Ascending aorta (tissue), 2 donors: ENCODE measurements at places on chromosomes 1 and 21.

- H3K4me1 ChIP-seq = no peaks in the 10 kb centered on the region
- no peaks in the 10 kb centered on the region for H3K36me3 ChIP-seq
These were observed 55.8 kb downstream of the SSBP3 start for GRCh38 chr1:54350360-54350759.

DNA sequence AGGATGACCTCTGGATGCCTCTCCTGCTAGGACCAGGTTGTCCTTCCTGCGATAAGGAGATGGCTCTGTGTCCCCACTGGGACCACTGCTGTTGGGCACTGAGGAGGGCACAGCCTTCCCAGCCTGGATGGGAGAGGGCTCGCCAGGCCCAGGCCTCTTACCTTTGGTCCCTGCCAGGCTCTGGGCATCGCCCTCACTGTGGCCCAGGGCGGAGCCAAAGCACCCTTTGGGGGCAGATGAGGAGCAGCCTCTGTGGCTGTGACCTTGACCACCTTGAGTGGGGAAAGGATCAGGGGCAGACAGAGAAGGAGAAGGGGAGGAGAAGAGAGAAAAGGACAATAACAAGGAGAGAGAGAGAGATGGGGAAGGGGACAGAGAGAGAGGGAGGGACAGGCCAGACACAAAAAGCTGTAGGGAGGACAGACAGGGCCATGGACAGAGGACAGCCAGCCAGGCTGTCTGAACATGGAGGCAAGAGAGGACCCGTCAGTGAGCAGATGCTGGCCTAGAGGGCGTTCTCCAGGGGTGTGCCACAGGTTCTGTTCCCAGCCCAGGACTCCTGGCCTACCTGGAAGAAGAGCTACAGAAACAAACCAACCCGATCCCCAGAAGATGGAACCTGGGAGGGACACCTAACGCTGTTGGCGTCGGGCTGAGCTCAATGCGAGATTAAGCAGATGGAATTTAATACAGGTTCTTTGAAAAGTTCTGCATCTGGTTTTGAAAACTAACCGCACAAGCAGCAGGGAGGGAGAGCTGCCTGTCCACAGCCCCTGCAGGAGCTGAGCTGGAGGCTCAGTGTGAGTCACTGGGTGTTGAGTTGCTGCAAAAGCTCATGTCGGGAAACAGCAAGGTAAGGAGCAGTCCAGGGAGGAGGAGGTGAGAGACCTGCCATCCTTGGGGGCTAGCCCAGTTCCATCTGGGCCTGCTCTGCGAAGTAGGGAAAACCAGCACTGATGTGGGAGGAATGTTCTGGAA, 262.1 kb downstream of the PTPRU start:
- peak; percentile 28 for DNase-seq
- no peak overlapping the region for H3K27ac ChIP-seq
- no peaks in the 10 kb centered on the region for H3K4me1 ChIP-seq

DNA sequence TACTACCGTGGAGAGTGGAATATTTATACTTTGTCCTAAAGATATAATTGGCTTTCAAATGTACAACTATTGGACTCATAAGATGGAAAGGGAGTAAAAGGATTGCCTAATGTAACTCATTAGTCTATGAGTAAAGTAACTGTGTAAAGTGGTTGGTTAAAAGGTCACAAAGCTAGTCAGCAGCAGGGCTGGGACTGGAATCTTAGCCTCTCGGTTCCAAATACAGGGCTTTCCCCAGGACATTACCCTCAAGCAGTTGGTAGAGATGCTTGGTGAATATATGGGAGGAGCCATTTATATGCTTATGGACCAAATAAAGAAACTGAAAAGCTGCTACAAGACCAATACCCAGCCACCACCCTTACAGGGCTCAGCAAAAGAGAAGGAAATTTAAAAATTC, 283.7 kb downstream of the HLX start:
- DNase-seq = no peak
- no peak overlapping the region for H3K27ac ChIP-seq
- H3K4me3 ChIP-seq = no peak overlapping the region
- no peaks in the 10 kb centered on the region for H3K4me1 ChIP-seq

DNA sequence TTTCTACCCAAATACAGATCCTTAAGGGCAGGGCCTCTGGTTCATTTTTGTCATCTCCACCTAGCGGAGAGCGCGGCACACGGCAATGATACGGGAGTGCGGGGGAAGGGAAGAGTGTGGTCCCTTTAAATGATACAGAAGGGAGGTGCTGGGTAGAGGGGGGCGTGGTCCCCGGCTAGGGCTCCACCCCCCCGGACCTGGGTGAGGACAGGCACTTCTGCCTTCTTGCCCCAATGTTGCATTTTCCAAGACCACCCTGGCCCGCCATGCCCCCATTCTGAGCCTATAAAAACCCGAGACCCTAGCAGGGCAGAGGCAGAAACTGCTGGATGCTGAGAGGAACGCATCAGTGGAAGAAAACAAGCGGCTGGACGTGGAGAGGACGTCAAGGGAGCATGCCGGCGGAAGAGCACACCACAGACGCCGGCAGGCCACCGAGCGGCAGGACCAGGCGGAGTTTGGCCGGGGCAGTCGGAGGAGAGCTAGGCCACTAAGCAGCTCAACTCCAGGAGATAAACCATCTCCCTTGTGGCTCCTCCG, 30.0 kb downstream of the LRRC3 start:
- H3K36me3 ChIP-seq = no peaks in the 10 kb centered on the region
- H3K27me3 ChIP-seq = no peaks in the 10 kb centered on the region
- peak overlapping the region; percentile 58 for H3K4me3 ChIP-seq

DNA sequence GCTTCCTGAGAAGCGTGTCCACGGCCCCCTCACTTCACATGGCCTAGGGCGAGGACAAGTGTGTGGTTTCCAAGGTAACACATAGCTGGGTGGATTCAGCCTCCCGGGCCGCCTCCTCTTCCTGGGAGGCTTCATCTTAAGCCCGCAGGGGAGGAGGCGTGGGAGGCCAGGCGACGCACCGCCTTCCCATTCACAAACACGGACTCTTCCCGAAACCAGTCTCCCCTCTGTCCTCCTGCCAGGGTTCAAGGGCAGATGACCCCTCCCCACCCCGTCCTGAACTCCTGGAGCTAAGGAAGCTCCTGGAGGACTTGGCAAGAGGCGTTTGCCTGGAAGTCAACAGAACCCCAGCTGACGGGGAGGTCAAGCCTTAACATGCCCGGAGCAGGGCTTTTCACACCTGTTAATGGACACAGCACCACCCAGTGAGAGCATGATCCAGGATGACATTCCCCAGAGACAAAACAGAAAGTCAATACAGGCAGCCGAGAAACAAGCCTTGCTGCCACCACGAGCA, 56.7 kb downstream of the KCNN3 start:
- H3K36me3 ChIP-seq = no peaks in the 10 kb centered on the region
- no peak overlapping the region for H3K4me3 ChIP-seq
- no peak overlapping the region for H3K27ac ChIP-seq
- no peaks in the 10 kb centered on the region for H3K27me3 ChIP-seq
- H3K4me1 ChIP-seq = no peaks in the 10 kb centered on the region

DNA sequence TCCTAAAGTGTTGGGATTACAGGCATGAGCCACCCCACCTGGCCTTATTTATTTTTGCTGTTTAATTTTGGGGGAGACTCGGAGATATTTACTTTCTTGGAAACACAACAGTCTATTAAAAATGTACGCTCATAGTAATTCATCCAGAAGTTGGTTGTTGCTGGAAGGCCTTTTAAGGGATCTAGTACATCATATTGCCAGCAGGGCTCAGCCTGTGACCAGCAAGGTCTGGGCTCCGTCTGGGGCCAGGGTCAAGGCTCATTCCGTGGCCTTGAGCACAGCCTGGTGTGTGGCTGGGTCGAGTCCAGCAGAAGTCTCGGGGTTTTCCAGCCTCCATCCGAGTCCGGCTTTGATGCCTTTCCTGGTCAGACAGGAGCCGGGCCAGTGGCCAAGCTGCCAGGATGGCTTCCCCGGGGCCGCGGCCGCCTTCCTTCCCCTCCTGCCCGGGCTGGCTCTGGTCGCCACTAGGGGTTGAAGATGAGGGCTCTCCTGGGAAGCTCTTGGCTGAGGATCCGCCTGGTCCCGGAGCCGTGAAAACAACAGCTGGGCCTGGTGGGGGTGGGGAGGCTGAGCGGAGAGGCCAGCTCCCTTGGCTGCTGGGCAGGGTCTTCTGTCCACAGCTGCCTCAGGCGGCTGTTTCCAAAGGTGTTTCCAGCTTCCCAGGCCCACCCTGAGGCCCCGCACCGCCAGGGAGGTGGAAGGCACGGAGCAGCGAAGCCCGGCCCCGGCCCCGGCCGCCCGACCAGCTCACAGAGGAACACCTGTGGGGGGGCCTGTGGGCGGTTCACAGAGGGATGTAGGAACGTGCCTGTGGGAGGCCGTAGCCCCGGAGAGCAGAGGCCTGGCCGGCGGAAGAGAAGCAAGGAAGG, 5.1 kb upstream of the VWA1 start:
- H3K27ac ChIP-seq = peak overlapping the region; percentile 81
- DNase-seq = peak; percentile 75
- H3K4me3 ChIP-seq = no peak overlapping the region

- no peak for DNase-seq
- H3K27ac ChIP-seq = no peak overlapping the region
- H3K4me3 ChIP-seq = no peak overlapping the region
- H3K27me3 ChIP-seq = no peaks in the 10 kb centered on the region
- H3K4me1 ChIP-seq = peaks cover 31% of the 10 kb centered on the region
- H3K36me3 ChIP-seq = no peaks in the 10 kb centered on the region
These were observed 19.8 kb downstream of the SPEN start for GRCh38 chr1:15867288-15867687.

DNA sequence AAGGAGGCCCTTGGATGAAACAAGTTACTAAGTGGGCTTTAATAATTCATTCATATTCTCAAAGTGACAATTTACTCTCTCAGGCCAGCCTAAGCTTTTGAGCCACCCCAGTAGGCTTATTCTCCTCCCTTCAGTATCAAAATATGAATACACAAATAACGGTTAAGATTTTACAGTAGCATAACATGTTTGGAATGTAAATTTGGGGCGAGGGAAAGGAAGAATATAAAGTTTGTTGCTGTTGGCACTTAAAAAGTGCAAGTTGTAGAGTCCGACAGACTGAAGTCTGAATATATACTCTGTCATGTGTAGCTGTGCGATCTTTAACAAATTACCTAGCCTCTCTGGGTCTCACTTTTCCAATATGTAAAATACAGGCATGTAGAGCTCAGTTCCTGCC, 22.6 kb upstream of the MYSM1 start:
- H3K27me3 ChIP-seq = no peaks in the 10 kb centered on the region
- no peaks in the 10 kb centered on the region for H3K4me1 ChIP-seq
- H3K36me3 ChIP-seq = no peaks in the 10 kb centered on the region
- no peak for DNase-seq

- no peaks in the 10 kb centered on the region for H3K36me3 ChIP-seq
- no peak for DNase-seq
- H3K4me1 ChIP-seq = peaks cover 13% of the 10 kb centered on the region
- no peaks in the 10 kb centered on the region for H3K27me3 ChIP-seq
These were observed 1.1 kb downstream of the BATF3 start for GRCh38 chr1:212698467-212699103.

GRCh38 chr21:26522704-26523103, 50.4 kb downstream of the CYYR1 start:
- H3K36me3 ChIP-seq = no peaks in the 10 kb centered on the region
- DNase-seq = no peak
- H3K4me1 ChIP-seq = no peaks in the 10 kb centered on the region
- H3K27ac ChIP-seq = no peak overlapping the region
- H3K4me3 ChIP-seq = no peak overlapping the region

- H3K4me1 ChIP-seq = no peaks in the 10 kb centered on the region
- H3K4me3 ChIP-seq = no peak overlapping the region
- no peaks in the 10 kb centered on the region for H3K36me3 ChIP-seq
- no peak for DNase-seq
- H3K27ac ChIP-seq = peak overlapping the region; percentile 87
These were observed 3.2 kb downstream of the DDR2 start for GRCh38 chr1:162635418-162635817.

GRCh38 chr1:190022709-190023108, 455.0 kb downstream of the BRINP3 start:
- H3K36me3 ChIP-seq = no peaks in the 10 kb centered on the region
- H3K4me1 ChIP-seq = no peaks in the 10 kb centered on the region
- no peak overlapping the region for H3K4me3 ChIP-seq
- no peaks in the 10 kb centered on the region for H3K27me3 ChIP-seq
- DNase-seq = no peak

DNA sequence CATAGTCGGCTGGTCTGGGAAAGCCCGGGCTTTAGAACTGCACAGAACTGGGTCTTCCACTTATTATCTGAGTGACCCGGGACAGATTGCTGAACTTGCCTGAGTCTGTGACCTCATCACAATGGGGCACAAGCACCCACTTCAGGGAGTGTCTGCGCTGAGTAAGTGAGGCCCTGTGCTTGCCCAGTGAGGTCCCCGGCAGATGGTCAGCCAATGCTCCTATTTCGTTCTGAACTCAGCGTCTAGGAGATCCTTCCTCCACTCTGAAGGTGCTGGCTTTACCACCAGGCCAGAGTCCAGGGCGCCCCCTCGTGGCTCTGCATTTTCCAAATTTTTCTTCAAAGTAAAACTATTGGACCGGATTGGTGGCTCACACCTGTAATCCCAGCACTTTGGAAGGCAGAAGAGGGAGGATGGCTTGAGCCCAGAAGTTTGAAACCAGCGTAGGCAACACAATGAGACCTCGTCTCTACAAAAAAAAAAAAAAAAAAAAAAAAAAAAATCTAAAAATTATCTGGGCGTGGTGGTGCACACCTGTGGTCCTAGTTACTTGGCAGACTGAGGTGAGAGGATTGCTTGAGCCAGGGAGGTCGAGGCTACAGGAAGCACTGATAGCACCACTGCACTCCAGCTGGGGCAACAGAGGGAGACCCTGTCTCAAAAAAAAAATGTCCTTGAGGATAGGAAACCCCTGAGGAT, 61.7 kb downstream of the FCRL5 start:
- H3K4me1 ChIP-seq = no peaks in the 10 kb centered on the region
- no peak overlapping the region for H3K4me3 ChIP-seq
- no peaks in the 10 kb centered on the region for H3K27me3 ChIP-seq
- peak; percentile 72 for DNase-seq

- H3K4me1 ChIP-seq = no peaks in the 10 kb centered on the region
- no peak overlapping the region for H3K4me3 ChIP-seq
- H3K27me3 ChIP-seq = no peaks in the 10 kb centered on the region
- H3K36me3 ChIP-seq = no peaks in the 10 kb centered on the region
These were observed 167.9 kb downstream of the KIF26B start for GRCh38 chr1:245322673-245323072.

- peaks cover 18% of the 10 kb centered on the region for H3K4me1 ChIP-seq
- no peak for DNase-seq
These were observed 5.9 kb upstream of the PLEKHG5 start for GRCh38 chr1:6497215-6497866.

- no peaks in the 10 kb centered on the region for H3K27me3 ChIP-seq
- no peaks in the 10 kb centered on the region for H3K36me3 ChIP-seq
- H3K4me3 ChIP-seq = no peak overlapping the region
- peak; percentile 34 for DNase-seq
These were observed 70.7 kb downstream of the CD247 start for GRCh38 chr1:167447521-167448136.
